ENCODE measurements at places on chromosomes 5 and 9.

DNA sequence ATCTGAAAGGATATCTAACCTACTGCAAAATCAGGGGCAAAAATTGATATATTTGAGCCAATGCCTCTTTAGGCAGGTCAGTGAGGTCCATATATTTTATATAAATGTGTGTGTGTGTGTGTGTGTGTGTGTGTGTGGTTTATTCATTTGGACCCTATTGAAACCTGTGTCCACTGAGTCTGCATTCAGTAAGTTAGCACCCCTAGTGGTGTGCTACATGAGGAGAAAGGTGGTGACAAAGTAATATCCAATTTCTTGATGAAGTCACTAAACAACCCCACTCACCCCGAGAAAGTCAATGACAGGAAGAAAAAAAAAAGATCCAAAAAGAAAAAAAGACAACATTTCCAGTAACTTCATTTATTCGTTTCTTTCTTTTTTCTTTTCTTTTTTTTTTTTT, 4.1 kb downstream of the FBXW11 start:
- DNase-seq, result peak; percentile 32

DNA sequence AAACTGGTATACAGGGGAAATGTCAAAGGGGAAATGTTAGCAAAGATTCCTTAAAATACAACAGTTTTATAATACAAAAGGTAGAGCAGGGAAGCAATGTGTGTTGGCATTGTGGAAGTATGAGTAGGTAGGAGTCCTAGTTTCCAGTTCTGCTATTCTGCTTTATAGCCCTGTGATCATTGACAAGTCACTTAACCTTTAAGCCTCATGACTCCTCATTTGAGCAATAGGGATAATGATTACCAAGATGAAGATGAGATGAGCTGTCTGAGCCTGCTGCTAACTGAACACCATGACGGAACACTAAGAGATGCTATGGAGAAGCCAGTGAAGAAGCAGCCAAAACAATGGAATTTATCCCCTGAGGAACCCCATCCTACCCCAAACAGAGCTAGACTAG, 251.7 kb downstream of the PAPPA start:
- DNase-seq, result no peak

- DNase-seq, result peak; percentile 23
Measured at GRCh38 chr5:55997742-55998351, 3.1 kb upstream of the IL6ST start.

- DNase-seq, result no peak
Measured at GRCh38 chr9:21806644-21807043, 4.2 kb downstream of the MTAP start.

GRCh38 chr5:173015598-173016455, 32.3 kb downstream of the ATP6V0E1 start:
- DNase-seq, result no peak

DNA sequence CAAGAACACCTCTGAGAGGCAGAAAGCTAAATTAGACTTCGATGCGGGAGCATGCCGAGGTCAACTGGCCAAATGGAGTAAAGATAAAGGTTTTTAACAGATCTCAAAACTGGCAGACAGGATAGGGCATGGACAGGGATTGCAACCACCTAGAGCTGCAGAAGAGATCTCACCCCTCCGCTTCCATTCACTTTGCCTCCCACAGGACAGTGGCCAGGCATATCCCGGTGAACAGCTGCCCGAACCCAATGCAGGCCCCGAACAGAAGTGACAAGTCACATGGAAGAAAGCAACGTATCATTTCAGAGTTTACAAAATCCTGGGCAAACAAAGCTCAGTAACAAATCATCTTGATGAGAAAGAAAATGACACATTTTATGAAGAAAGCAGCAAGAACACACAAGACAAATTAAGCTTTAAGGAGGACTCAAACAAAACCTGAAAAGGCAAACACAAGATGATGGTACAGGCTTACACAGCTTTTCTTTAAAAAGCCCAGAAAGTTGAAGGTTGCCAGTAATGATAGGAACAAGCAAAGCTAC, 18.4 kb downstream of the RNF130 start:
- no peak for DNase-seq

DNA sequence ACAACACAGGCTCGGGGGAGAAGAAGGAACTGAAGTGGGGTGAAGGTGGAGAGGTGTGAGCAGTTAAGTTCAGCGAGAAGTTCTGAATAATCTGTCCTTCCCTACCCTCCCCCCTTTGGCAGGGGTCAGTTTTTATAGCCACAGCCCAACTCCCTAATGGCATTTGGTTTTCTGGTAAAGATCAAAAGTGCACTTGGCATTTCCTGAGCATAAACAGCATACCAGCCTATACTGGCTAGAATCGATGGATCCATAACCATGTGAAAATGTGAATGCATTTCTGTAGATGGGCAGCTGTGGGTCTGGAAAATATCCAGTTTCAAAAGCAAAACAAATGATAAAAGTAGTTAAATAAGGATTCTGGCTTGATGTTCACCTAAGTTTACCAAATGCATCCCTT, 410.9 kb downstream of the PLK2 start:
- DNase-seq, result no peak

GRCh38 chr5:14706615-14707021, 42.1 kb downstream of the OTULIN start:
- DNase-seq, result no peak

GRCh38 chr9:134171316-134172197, 7.2 kb upstream of the RNU6ATAC start:
- DNase-seq, result no peak

- DNase-seq, result no peak
Measured at GRCh38 chr9:9392755-9393154, 1220.0 kb downstream of the PTPRD start.

DNA sequence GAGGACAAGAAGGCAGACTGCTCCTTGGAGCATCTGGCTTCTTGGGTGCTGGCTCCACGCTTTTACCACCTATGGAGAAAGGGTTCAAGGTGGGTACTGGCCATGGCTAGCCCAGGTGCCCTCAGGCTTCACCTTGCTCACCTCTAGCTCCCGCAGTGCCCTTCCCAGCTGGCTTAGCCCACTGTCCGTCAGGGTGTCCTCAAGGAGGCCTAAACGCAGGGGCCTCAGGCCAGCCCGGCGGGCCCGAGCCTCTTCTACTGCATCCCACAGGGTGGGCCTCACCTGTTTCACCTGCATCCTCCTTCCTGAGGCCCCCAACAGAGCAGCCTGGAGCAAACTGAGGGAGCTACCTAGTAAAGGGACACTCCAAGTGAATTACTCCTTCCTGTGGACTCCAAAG, 9.1 kb downstream of the SLC35A4 start:
- DNase-seq, result no peak

DNA sequence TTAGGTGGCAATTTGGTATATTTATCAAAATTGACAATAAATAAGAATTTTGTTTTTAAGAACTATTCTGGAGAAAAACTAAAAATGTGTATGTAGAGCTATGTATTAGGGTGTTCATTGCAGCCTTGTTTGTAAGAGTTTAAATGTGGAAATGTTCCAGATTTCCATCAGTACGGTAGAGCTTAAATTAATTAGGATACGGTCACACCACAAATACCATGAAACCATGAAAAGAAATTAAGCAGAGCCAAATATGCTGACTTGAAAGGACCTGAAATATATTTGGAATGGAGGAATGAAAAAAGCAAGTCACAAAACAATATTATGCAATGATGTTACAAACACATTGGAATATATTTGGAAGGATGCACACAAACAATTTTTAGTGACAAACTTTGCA, 64.6 kb downstream of the ACTBL2 start:
- no peak for DNase-seq

DNA sequence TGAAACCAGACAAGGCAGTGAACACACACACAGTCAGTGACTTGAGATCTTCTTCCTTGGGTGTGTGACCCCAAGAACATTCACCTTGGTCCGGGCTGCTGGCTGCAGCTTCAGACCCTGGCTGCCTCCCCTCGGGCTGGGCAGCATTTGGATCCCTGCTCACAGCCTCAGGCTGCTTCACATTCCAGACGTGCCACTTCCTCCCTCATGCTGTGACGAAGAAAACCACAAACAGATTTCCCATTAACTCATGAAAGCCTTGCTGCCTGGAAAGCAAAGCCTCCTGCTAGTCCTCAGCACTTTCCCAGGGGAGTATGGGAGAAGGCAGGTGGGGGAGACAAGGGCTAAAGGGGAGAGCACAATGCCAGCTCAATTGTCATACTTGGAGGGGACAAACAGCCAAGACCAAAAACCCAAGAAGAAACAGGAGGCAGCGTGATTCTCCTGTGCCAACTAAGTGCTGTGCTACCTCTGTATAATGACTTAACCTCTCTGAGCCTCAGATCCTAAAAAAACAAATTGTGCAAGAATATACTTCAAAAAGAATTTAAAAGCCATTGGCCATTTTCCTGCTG, 594.6 kb upstream of the BRINP1 start:
- peak; percentile 51 for DNase-seq

DNA sequence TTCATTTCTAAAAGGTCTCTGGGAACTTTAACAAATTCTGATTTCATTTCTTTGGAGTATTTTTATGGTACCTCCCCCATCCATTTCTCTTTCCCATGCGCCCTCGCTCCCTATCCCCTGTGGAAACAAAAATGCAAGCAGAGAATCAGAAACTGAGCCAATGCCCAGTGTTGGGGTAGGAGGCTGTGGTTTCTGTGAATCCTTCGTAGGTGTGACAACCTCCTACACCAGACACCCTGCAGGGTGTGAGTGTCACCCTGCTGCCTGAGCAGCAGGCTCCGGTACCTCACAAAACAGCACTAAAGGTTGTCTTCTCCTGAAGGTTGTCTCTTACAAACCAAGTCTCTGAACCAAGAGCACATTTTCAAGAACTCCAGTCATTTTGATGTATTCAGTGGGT, 103.8 kb upstream of the CTSL start:
- DNase-seq, result no peak

GRCh38 chr5:56827049-56827448, 11.7 kb downstream of the MAP3K1 start:
- DNase-seq, result no peak

DNA sequence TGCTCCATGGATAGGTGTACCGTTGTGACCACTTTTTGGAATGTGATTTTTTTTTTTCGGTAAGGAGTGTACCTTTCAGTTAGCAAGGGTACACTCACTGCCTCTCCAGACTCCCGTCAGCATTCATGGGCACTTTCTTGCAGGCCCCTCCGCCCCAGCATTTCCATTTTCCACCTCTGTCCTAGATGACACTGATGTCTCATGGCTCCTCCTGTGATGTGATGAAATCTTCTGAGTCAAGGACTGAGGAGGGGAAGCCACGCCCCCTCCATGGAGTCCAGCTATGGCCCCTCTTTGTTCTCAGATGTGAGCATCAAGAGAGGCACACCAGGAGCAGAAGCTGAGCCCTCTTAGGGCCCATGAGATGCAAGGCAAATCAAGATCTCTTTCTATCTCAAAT, 61.8 kb downstream of the CTSL start:
- no peak for DNase-seq

GRCh38 chr9:91234523-91234922, 127.2 kb downstream of the AUH start:
- no peak for DNase-seq

DNA sequence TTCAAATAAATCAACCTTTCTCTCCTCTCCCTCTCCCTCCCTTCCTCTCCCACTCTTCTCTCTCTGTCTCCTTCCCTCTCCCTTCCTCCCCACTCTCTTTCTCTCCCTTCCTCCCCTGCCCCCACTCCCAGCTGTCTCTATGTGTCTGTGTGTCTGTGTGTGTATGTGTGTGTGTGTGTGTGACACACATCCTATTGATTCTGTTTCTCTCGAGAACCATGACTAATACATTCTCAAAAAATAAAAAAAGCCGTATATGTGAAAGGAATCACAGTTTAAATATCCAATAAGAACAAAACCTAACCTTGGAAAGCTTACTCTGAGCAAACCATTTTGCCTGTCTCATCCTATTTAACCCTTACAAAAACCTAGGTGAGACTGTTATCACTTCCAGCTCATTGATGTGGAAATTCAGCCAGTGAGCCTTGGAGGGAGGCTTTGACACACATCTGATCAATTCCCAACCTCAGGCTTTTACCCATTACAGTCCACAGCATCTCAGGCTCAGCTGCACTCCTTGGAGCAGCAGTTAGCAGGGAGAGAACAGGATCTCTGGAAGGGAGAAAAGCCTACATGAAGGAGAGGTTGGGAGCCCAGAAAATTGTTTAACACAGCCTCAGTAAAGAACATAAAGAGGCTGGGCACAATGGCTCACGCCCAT, 8.3 kb downstream of the HSD17B3 start:
- DNase-seq, result no peak

- no peak for DNase-seq
Measured at GRCh38 chr5:176844706-176845391, 34.5 kb downstream of the UNC5A start.

GRCh38 chr9:133090187-133090586, 28.4 kb downstream of the CEL start:
- no peak for DNase-seq

GRCh38 chr5:119302449-119302848, 53.4 kb upstream of the TNFAIP8 start:
- no peak for DNase-seq

- no peak for DNase-seq
Measured at GRCh38 chr5:154576429-154576806, 98.4 kb upstream of the HAND1 start.

DNA sequence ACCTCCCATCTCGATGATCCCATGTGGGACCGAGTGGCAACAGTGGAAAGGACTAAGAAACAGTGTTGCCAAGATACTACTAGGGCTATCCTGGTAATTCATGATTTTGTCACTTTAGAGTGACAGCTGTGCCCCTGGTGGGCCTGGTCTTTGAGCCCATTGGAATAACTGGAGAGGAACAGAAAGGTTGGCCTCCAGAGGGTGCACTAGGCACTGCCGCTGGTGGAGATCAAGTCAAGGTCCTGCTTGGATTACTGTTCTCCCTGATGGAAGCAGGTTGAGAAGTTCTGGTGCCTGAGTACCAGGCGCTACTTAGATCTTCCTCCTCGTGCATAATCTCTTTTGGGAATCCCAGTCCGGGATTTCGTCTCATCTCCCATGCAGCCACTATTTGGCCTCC, 129.6 kb downstream of the SEC61B start:
- no peak for DNase-seq

- DNase-seq, result no peak
Measured at GRCh38 chr5:108059334-108059733, 322.6 kb downstream of the FBXL17 start.

- no peak for DNase-seq
Measured at GRCh38 chr9:81373294-81373693, 316.1 kb downstream of the TLE1 start.

DNA sequence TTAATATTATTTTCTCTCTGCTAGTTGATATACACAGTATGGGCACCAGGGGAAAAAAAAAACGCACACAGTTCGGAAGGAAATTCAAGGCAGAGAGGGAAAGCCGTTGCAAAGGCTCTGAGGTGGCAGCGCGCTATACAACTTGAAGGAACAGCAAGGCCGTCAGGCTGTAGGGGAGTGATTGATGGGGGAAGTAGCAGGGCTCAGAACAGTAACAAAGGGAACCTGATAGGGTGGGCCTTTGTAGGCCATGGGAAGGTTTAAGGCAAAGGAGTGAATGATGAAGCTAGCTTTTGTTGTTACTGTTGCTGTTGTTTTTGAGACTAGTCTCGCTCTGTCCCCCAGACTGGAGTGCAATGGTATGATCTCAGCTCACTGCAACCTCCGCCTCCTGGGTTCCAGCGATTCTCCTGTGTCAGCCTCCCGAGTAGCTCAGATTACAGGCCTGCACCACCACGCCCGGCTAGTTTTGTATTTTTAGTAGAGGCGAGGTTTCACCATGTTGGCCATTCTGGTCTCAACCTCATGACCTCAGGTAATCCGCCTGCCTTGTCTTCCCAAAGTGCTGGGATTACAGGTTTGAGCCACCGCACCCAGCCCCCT, 27.0 kb downstream of the AQP7 start:
- no peak for DNase-seq

- no peak for DNase-seq
Measured at GRCh38 chr9:71108937-71109336, 12.5 kb downstream of the TRPM3 start.

Measured in LoVo (cell line).